ENCODE measurements at places on chromosomes 4 and X. TPM values are rescaled to one million over a fixed set of nuclear protein-coding genes. Genes with fewer than 3 reads are reported as not detected.

- H3K27me3 ChIP-seq, result no peaks in the 10 kb centered on the region
- no peak for DNase-seq
- H3K4me3 ChIP-seq, result no peak overlapping the region
- no peaks in the 10 kb centered on the region for H3K4me1 ChIP-seq
- no peaks in the 10 kb centered on the region for H3K36me3 ChIP-seq
Measured at GRCh38 chr4:117700111-117700892, 334.0 kb upstream of the NDST3 start.

DNA sequence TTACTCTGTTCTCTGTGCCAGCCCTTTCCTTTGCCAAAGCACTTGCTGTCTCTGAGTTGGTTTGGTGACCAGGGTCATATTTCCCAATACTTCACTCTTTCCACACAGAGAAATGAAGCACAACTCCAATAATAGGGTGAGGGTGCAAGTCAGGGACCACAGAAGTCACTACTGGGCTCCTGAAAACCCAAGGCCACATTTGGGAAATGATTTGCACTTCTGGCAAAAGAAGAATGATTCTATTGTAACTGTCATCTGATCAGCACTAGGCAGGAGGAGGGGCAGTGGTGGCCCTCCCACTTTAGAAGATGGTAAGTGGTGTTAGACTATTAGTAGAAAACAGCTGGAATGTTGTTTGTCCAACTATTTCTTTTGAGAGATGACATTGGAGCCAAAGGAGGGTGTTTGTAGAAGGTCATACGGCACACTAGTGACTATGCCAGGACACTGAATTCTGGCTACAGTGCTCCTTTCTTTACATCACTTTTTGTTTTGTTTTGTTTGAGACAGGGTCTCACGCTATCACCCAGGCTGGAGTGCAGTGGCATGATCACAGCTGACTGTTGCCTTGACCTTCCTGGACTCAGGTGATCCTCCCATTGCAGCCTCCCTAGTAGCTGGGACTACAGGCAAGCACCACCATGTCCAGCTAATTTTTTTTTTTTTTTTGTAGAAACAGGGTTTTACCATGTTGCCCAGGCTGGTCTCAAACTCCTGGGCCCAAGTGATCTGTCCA is 10.8 kb upstream of the HADH start:
- H3K36me3 ChIP-seq, result no peaks in the 10 kb centered on the region
- no peaks in the 10 kb centered on the region for H3K27me3 ChIP-seq
- H3K27ac ChIP-seq, result no peak overlapping the region
- H3K4me1 ChIP-seq, result no peaks in the 10 kb centered on the region

GRCh38 chr4:112279025-112279881 is 6.5 kb downstream of the TIFA start:
- H3K36me3 ChIP-seq, result peaks cover 5% of the 10 kb centered on the region
- H3K4me1 ChIP-seq, result peaks cover 6% of the 10 kb centered on the region
- DNase-seq, result no peak
- H3K4me3 ChIP-seq, result no peak overlapping the region
- no peaks in the 10 kb centered on the region for H3K27me3 ChIP-seq

GRCh38 chr4:72295966-72296557 is 264.3 kb downstream of the NPFFR2 start:
- no peak overlapping the region for H3K4me3 ChIP-seq
- no peaks in the 10 kb centered on the region for H3K36me3 ChIP-seq
- H3K4me1 ChIP-seq, result no peaks in the 10 kb centered on the region
- DNase-seq, result peak; percentile 80

GRCh38 chr4:2009651-2010233 is 968 bp upstream of the NELFA start:
- peak; percentile 67 for DNase-seq
- peak overlapping the region; percentile 93 for H3K27ac ChIP-seq
- no peaks in the 10 kb centered on the region for H3K27me3 ChIP-seq
- H3K4me3 ChIP-seq, result peak overlapping the region; percentile 98
- H3K4me1 ChIP-seq, result peaks cover 5% of the 10 kb centered on the region

DNA sequence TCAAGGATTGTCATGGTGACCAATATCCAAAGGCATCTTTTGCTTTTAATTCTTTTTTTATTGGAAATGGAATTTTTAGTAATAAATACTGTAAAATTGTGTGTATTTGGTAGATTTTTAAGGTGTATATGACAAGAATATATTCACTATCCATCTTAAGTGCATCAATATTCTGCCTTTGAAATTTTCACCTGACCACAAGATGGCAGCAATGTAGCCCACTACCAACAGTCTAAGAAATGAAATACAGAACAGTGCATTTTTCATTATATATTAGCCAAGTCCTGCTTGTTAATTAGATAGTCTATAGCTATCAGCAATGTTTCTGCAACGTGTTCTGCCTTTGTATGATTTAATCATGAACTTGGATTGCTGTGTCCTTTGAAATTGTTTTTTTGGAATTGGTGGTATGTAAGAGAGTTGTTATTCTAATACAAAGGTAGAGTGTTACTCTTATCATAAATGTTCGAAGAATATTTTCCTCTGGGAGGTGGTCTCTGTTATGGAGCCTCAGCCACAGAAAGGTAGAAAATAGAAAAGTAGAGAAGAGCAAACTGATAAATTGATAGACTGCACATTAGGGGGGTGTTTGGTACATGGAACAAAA is 38.2 kb downstream of the HPGDS start:
- peak; percentile 35 for DNase-seq
- no peaks in the 10 kb centered on the region for H3K36me3 ChIP-seq
- H3K27ac ChIP-seq, result no peak overlapping the region
- H3K4me1 ChIP-seq, result no peaks in the 10 kb centered on the region
- H3K27me3 ChIP-seq, result no peaks in the 10 kb centered on the region
- H3K4me3 ChIP-seq, result no peak overlapping the region

DNA sequence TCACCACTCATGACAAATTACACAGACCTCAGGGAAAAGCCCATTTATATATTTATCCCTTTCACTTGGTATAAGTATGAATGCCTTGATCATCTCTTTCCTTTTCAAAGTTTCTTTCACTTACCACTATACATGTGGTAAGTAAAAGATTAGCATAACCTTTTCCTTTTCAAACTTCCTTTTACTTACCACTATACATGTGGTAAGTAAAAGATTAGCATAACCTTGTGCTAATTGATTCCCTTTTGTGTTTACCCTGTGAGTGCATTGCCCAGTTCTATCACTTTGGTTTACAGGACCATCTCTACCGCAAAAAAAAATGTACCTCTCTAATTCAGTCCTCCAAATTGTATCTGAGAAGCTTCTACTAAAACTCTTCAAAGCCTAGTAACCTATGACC is 32.7 kb upstream of the TCEANC start:
- H3K4me3 ChIP-seq, result no peak overlapping the region
- peaks cover 34% of the 10 kb centered on the region for H3K27me3 ChIP-seq
- DNase-seq, result no peak
- no peaks in the 10 kb centered on the region for H3K36me3 ChIP-seq

GRCh38 chr4:15314974-15315373 is 112.9 kb upstream of the C1QTNF7 start:
- H3K4me3 ChIP-seq, result no peak overlapping the region
- no peak overlapping the region for H3K27ac ChIP-seq
- no peaks in the 10 kb centered on the region for H3K4me1 ChIP-seq
- no peaks in the 10 kb centered on the region for H3K36me3 ChIP-seq
- no peak for DNase-seq

GRCh38 chrX:25015486-25016360 is at the start of gene ARX:
TSS of gene ARX (minus strand) at chrX:25015965. CDS start at chrX:25015737, 228 bp downstream.
- no peaks in the 10 kb centered on the region for H3K4me1 ChIP-seq
- peaks cover 84% of the 10 kb centered on the region for H3K27me3 ChIP-seq
- DNase-seq, result peak; percentile 75
- no peaks in the 10 kb centered on the region for H3K36me3 ChIP-seq
- H3K4me3 ChIP-seq, result no peak within 1 kb of the TSS
- no peak within 1 kb of the TSS for H3K27ac ChIP-seq

- no peak overlapping the region for H3K4me3 ChIP-seq
- no peaks in the 10 kb centered on the region for H3K27me3 ChIP-seq
- H3K27ac ChIP-seq, result no peak overlapping the region
- H3K4me1 ChIP-seq, result no peaks in the 10 kb centered on the region
- no peaks in the 10 kb centered on the region for H3K36me3 ChIP-seq
Measured at GRCh38 chr4:67909905-67910584, 26.2 kb upstream of the TMPRSS11D start.

DNA sequence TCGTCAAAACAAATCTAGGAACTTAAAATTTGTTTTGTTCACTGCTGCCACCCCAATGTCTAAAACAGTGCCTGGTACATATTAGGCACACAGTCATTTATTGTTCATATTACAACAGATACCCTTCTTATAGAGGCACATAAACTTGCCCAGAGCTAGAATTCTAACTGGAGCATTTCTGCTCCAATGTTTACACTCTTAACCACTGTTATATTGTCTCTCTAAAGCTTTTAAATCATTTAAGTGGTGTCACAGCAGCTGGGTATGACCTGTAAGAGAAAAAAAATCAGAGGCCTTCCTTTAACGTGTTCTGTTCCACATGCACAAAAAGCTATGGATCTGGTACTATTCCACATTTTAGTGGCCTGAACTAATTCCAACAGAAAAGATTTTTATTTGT is 3.0 kb downstream of the UBE2D3 start:
- peak overlapping the region; percentile 21 for H3K4me3 ChIP-seq
- no peak overlapping the region for H3K27ac ChIP-seq
- peaks cover 30% of the 10 kb centered on the region for H3K36me3 ChIP-seq
- peaks cover 48% of the 10 kb centered on the region for H3K4me1 ChIP-seq
- H3K27me3 ChIP-seq, result no peaks in the 10 kb centered on the region

- no peaks in the 10 kb centered on the region for H3K4me1 ChIP-seq
- no peak overlapping the region for H3K27ac ChIP-seq
- H3K4me3 ChIP-seq, result no peak overlapping the region
- peaks cover 4% of the 10 kb centered on the region for H3K27me3 ChIP-seq
- DNase-seq, result no peak
- H3K36me3 ChIP-seq, result no peaks in the 10 kb centered on the region
Measured at GRCh38 chrX:97692575-97692974, 808.9 kb downstream of the RPA4 start.

DNA sequence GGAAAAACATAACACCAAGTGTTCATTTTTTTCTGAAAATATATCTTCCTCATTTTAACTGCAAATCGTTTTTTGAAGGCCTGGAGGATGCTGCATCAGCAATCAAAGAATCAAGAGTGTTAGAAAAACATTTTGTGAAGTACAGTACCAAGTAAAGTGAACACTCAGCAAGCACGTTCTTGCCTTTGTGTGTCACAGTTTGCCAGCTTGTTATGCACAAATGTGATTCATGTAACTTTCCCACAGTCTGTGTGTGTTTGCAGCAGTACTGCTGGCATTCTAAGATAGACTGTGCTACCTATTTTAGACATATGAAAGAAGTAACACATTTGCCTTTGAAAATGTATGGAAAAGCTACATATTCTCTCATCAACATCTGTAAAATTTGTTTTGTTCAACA is 1617.7 kb downstream of the RPA4 start:
- no peaks in the 10 kb centered on the region for H3K4me1 ChIP-seq
- H3K27ac ChIP-seq, result no peak overlapping the region
- no peak overlapping the region for H3K4me3 ChIP-seq

DNA sequence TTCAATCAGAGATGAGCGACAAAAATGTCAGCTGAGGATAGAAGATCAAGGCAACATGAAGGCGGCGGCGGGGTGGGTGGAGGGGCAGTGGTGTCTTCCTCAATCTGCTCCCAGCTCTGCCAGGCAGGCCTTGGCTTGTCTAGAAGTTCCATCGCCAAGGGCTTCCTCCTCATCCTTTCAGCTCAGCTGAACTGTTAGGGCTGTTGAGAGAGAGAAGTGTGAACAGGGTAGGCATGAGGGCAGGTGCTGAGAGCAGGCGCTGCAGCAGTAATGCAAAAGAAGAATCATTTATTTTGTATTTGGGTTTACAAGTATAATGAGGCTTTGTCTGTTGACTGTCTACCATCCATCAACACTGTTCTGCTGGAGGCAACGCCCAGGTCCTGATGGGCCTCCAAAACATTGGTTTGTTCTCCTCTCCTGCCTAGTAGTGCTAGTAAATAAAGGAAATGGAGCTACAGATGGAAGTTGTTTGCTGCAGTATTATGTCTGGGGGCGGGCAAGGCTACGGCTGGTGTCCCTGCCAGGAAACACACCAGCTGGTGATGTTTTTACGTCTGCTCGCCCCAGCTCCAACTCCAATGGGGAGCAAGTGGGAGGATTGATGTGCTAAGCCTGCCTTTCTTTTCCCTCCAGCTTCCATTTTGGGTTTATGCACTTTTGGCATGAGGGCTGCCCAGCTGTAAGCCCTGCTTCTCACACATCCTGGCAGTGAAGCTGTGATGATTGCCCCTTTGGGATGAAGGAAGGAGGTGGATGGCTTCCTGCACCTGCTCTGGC is 139.4 kb upstream of the BOD1L1 start:
- H3K36me3 ChIP-seq, result no peaks in the 10 kb centered on the region
- H3K27me3 ChIP-seq, result no peaks in the 10 kb centered on the region
- no peak overlapping the region for H3K4me3 ChIP-seq
- no peaks in the 10 kb centered on the region for H3K4me1 ChIP-seq
- DNase-seq, result no peak
- no peak overlapping the region for H3K27ac ChIP-seq

DNA sequence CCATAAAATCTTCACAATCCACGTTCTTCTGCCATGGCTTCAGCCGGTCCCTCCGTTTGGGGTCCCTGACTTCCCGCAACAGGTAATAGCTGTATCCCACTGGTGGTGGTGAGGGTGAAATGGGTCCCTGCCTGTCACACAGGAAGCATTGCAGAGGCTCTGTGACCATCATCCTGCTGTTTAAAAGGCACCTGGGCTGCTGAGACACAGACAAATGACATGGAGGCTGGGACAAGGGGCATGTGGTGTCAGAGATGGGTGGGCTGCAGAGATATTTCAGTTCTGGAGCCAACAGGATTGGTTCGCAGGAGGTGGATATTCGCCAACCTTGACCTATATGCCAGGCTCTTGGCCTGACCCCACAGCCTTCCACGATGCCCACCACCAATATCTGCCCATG is 82.1 kb downstream of the JAKMIP1 start:
- no peaks in the 10 kb centered on the region for H3K36me3 ChIP-seq
- H3K27me3 ChIP-seq, result no peaks in the 10 kb centered on the region
- H3K27ac ChIP-seq, result no peak overlapping the region
- H3K4me3 ChIP-seq, result no peak overlapping the region

- H3K4me1 ChIP-seq, result no peaks in the 10 kb centered on the region
- DNase-seq, result peak; percentile 61
- no peaks in the 10 kb centered on the region for H3K27me3 ChIP-seq
- H3K4me3 ChIP-seq, result no peak overlapping the region
Measured at GRCh38 chr4:159341522-159341921, 238.6 kb downstream of the RAPGEF2 start.

The LNX1 gene
- 4.0 TPM for total RNA-seq

The RAB41 gene
- total RNA-seq, result not detected

The LRIT3 gene
- total RNA-seq, result 0.26 TPM

The IGSF1 gene
- 6.0 TPM for total RNA-seq

The HMX1 gene
- total RNA-seq, result not detected

The SLC25A14 gene
- total RNA-seq, result 25.5 TPM

The HTN1 gene
- not detected for total RNA-seq

The HMGN5 gene
- total RNA-seq, result 5.3 TPM

The RASL11B gene
- 1.0 TPM for total RNA-seq

The FAM47A gene
- total RNA-seq, result not detected

The IRF2 gene
- 65.8 TPM for total RNA-seq

The IL1RAPL1 gene
- total RNA-seq, result 2.2 TPM

The AGTR2 gene
- 33.8 TPM for total RNA-seq

The RTL3 gene
- total RNA-seq, result 0.28 TPM
